ENCODE measurements at places on chromosomes 6 and 20.

GRCh38 chr20:50269091-50270033 lies 78.7 kb downstream of the CEBPB start:
- no peak for DNase-seq

DNA sequence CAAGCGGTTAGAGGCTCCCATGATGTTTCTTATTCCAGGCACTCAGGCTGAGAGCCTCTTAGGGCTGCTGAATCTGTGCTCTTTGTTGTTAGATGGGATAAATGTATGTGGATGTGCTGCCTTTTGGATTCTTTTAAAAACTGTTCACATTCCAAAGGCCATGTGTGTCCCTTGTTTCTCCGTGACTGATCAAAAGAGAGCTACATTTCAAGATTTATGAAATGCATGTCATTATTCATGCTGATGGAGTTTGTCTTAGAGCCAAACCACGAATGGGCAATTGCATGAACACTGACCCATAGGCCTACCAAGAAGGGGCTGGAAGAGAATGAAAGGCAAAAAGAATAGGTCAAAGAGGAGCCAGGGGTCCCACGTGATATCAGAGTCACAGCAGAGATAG lies 104.9 kb upstream of the TSHZ2 start:
- no peak for DNase-seq

DNA sequence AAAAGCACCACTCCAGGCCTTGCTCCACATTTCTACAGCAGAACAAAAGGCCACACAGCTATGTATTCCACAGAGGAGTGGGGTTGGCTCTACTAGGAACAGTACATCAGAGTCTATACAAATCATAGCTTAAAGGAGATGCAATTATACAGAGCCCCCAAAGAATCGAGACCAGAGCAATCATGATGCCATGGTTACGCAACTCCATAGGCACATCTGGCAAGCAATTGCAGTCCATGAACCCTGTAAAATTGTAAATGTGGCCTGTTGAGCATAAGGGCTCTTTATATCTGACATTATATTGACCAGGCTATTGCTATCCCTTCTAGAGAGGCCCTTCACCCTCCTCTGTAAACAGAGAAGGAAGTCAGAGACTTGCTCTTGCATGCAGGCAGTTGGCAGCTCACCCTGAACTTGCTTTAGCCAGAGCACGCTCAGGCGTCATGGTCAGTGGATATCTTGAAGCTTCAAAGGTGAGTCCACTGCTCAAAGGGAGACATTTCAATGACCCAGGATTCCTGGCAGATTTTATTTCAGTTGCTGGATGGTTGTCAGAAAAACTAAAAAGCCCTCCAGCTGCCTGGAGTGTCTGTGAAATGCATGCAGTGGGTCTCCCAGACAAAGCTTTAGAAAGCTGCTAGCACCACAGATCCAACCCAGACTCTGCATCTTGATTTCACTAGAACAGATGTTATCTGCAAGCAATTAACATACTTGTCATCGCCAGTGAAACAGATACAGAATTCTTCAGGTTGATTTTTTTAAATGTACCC lies 357.2 kb downstream of the CENPW start:
- no peak for DNase-seq

- no peak for DNase-seq
These were observed 90.3 kb downstream of the TCP11 start for GRCh38 chr6:35050757-35051330.

DNA sequence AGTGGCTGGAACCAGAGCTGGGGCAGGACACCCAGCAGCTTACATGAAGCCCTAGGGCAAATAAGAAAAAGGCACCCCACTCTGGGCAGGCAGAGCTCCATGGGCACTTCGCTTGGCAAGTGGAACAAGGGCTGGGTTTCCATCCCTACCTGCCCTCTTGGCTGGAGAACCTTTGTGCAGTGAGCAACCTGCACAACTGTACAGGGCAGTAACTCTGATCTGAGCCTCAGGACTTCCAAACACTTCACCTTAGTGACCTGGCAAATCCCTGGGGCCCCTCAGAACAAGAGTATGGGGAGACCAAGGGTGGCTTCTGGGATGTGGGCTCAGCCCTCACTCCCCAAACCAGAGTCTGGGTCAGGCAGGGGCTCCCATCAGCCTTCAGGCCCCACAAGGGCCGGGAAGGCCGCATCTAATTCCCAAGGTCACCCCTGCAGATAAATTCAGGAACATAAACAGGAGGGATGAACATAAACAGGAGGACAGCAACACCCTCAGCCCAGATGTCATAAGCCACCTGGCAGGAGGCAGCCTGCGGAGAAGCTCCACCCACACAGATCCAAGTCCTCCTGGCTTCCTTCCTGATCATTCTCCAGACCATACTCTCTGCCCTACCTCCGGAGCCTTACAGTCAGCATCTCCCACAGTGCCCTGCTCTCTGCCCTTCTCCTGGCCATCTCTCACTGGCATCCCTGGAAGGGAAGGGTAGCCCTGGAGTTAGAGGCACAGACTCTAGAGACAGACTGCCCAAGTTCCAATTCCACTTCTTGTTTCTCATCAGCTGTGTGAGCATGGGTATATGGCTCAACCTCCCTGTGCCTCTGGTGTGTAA lies 37.5 kb downstream of the HNF4A start:
- no peak for DNase-seq

- no peak for DNase-seq
These were observed 118.7 kb downstream of the HFE start for GRCh38 chr6:26205625-26206574.

GRCh38 chr6:137520520-137520919 lies 26.3 kb upstream of the OLIG3 start:
- no peak for DNase-seq

DNA sequence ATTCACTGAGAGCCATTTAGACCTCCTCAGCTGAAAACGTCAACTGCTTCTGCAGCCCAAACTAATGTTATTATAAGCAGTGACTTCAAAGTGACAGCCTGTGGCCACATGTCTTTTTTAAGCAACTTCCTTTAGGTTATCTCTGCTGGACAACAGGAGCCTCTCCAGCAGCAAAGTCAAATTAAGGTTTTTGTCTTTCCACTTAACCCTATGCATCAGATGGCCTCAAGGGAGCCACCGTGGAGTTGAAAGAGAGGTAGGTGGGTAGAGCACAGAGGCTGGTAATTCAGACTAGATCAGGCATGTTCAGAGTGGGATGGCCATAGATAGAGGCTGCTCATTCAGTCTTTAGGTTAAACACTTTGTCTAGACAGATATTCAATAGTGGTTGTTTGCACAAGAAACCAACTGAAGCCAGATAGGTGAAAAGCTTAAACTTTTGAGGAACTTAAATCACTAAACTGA lies 300.6 kb upstream of the ECI2 start:
- no peak for DNase-seq

DNA sequence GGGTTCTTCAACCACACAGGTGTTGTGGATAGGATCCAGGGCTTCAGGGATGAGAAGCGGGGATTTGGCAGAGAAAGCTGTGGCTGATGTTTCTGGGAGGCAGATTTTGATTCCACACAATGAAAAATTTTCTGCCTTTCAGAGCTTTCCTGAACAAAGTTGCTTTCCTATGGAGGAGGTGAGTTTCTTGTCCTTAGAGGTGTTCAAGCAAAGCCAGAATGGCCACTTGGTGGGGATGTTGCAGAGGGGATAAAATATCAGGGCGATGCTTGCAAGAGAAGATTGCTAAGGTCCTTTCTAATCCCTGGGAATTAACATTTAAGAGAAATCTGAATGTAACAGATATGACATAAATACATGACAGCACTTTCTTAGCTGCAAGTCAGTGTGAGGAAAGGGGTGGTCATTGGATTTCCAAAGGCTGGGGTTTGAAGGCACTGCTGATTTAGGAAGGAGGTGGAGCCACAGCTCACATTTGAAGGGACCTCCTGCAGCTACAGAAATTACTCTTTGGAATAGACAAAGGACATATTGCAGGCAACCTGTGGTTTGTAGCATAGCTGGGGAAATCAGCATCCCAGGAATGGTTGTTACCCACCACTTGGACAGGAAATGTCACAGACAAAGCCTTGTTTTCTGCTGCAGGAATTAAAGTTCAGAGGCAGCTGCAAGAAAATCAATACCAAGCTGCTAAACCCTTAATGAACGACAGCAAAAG lies 271.1 kb upstream of the CHD6 start:
- DNase-seq, result no peak

- DNase-seq, result no peak
These were observed 881 bp upstream of the MCM3 start for GRCh38 chr6:52285177-52286068.

- DNase-seq, result no peak
These were observed 33.0 kb downstream of the AKIRIN2 start for GRCh38 chr6:87669051-87669450.

DNA sequence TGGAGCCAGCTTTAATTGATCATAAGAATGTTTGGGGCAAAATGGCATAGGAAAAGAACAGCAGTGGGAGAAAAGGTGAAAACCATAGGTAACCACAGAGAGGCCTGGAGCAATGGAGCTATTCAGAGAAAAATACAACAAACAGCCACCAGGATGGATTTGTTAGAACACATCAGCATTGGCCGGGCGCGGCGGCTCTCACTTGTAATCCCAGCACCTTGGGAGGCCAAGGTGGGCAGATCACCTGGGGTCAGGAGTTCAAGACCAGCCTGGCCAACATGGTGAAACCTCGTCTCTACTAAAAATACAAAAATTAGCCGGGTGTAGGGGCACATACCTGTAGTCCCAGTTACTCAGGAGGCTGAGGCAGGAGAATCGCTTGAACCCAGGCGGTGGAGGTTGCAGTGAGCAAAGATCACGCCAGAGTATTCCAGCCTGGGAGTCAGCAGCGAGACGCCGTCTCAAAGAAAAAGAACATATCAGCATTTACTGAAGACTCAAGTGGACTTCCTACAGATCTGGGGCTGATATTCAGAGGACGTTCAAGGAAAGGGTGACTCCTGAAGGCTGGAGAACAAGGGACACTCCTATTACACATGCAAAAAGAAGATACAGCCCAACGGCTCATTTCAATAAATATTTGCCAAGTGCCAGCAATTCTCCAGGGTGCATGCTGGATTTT lies 20.2 kb downstream of the SNHG17 start:
- no peak for DNase-seq

DNA sequence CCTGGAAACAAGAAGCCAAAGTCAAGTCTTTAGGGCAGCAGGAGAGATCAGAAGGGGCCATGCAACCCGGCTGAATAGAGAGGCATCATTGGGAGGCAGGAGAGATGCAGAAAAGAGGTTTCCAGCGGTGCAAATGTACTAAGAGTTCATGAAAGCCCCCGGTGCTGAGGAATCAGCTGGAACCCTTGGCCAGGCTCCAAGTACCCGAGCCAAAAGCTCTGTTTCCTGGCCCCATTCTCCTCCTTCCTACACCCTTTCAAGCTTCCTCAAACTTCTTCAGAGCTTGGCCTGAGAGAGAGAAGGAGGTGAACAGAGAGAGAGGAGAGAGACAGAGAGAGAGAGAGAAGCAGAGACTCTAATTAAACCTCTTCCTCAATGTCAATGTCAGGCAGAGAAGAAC lies 433.5 kb downstream of the PRKN start:
- DNase-seq, result no peak

DNA sequence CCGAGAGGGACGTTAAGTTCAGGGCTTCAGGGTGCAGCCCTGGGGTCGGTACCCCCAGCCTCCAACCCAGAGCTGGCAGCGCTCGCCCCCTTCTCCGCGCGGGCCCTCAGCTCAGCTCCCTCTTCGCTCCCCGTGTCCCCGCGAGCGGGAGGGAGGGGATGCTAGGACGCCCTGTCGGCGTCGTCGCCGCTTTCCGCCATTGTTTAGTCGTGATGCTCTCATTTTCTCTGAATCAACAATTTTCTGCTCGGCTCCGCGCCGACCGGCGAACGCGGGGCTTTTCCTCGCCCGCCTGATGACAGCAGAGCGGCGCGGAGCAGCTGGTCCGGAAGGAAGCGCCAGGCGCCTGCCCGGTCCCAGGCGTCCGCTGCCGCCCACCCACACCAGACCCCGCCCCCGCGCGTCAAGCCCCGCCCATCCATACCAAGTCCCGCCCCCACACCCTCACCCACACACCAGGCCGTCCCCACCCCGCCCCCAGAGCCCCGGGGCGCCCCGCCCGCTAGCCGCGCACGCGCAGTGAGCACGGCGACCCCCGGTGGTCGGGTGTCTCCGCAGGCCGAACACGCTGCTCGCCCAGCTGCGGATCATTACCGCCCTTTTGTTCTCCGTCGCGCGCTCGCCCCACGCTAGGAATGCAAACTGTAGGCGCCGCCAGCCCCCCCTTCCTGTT lies 50.1 kb upstream of the SLC32A1 start:
- DNase-seq, result peak; percentile 27

- no peak for DNase-seq
These were observed 112.1 kb upstream of the BCLAF1 start for GRCh38 chr6:136401749-136402148.

GRCh38 chr6:7785243-7786035 lies 59.5 kb downstream of the BMP6 start:
- DNase-seq, result no peak

DNA sequence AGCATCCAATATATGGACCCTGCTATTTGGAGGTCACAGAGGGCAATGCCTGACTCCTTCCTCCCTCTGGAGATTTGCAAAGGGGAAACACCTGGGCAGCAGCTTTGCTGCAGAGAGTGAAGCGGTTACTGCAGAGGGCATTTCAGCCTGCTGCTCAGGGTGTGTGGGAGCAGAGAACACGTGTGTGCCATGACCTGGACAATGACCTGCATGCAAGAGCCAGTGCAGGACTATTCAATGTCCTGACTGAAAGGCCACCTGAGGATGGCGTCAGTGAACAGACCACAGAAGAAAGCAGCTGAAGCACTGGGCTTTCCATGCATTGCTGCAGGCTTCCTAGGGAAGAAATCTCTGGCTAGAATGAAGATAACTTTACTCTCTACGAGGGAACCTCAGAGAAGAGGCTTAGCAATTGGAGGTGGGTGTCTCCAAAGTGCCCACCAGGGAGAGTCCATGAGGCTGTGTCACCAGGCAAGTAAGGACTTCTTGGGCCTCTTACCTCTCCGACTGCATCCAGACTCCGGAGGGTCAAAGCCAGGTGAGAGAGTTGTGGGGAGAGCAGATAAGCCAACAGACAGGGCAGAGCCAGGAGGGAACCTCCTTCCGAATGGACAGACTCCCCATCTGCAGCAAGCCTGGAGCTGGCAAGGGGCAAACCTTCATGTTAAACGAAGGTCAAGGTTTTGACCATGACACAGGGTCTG lies 52.9 kb upstream of the PMEPA1 start:
- no peak for DNase-seq

DNA sequence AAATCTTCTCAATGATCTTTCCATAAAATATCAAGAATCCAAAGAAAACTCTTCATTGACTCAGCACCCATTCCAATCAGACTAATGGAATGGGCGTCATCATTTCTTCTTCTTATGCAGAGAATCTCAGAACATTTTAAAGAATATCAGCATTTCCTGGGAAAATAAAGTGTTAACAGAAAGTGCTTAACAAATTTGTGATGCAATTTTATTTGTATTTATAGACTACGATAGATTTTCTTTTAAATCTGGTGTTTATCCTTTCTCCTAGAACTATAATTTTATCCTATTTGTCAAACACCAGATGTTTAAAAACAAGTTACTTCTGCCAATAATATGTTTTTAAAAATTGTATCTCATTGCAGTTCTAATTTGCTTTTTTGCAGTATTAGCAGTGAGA lies 330.7 kb downstream of the COL12A1 start:
- DNase-seq, result no peak

DNA sequence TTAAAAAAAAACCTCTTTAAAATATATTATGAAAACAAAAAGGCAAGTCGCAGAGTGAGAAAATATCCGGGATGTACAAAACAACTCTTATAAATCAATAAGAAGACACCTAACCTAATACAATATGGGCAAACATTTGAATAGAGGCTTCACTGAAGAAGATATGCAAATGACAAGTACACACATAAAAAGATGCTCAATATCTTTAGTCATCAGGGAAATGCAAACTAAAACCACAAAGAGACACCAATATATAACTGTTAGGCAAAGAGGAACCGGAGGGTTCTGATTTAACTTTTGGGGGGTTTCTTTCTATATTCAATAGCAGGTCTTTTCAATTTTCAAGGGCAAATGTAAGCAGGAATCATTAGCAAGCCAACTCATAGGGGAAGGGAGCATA lies 480.7 kb upstream of the SPTLC3 start:
- DNase-seq, result no peak

Data from T follicular helper cell (primary cell).